ENCODE measurements at places on chromosomes 1 and 21.

DNA sequence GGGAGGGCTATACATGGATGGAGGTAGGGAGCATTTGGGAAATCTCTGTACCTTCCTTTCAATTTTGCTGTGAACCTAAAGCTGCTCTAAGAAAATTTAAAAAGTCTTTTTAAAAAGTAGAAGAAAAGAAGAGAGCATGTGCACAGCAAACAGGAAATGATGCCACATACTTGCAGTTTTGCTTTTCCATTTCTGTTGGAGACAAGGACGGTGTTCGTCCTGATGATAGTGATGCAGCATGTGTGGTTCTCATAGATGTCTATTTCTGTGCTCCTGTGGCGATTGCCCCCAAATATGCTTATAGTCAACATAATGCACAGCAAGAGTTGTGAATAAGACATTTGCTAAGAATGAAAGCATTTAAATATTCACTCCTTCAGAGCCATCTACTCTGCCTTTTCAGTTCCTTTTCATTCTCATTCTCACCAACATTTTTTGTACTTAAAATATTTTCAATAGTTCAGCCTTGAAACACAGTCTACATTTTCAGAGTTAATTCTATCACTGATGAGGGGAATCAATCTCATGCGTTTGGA lies 66.6 kb downstream of the LRRC8C start:
- no peak for DNase-seq

GRCh38 chr1:60894130-60894529 lies 188.2 kb upstream of the NFIA start:
- DNase-seq: no peak

GRCh38 chr1:164141797-164142196 lies 417.2 kb upstream of the PBX1 start:
- DNase-seq: no peak

DNA sequence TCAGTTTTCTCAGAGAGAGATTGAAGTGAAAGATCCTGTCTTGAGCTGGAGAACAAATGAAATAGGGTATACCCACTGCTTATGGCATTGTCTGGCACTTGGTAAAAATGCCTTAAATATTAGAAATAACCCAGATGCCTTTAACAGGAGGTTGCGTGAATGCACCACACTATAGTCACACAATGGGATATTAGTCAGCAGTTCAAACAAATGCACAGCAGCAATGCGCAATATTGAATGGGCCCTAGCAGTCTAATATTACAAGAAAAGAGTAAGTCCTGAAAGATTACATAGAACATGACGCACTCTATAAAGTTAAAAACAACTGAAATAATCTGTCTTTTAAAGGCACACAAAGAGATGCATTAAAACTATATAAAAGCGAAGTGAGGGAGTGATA lies 161.1 kb downstream of the EDEM3 start:
- no peak for DNase-seq

DNA sequence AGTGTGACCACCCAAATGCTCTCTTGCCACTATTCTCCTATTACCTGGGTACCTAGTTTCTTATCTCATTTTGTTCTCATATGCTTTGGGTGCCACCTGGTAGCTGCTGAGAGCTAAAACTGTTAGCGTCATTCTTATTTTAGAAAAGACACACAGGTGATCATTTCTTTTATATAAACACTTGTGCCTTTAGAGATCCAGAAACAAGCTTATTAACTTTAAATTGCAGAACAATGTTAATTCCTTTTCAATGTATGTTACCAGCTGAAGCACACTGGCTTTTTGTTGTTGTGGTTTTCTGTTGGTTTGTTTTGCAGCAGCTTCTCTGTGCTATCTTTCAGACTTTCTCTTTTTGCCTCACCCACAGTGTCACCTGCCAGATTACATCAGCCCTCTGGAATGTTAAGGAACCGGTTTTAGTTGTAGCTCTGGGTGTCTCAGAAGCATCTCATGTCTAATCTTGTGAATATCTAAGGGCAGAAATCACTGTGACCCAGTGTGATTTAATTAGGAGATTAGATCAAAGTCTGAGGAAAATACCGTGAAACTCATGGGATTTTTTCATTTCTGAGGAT lies 43.4 kb upstream of the SLC19A2 start:
- DNase-seq: no peak

DNA sequence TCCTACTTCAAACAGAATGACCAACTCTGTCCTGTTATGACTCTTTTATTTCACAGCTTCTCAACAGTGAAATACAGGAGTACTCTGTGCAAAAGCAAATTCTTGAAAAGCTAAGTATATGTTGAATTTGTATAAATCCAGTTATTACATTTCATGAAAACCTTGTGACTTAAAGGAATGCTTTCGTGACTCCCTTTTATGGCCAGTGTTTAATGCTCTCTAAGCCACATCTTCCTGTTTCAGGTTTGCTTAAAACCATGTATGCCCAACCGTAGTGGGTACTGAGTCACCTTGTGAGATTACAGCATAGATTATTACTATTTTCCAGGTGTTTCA lies 40.2 kb upstream of the KIF1B start:
- no peak for DNase-seq

DNA sequence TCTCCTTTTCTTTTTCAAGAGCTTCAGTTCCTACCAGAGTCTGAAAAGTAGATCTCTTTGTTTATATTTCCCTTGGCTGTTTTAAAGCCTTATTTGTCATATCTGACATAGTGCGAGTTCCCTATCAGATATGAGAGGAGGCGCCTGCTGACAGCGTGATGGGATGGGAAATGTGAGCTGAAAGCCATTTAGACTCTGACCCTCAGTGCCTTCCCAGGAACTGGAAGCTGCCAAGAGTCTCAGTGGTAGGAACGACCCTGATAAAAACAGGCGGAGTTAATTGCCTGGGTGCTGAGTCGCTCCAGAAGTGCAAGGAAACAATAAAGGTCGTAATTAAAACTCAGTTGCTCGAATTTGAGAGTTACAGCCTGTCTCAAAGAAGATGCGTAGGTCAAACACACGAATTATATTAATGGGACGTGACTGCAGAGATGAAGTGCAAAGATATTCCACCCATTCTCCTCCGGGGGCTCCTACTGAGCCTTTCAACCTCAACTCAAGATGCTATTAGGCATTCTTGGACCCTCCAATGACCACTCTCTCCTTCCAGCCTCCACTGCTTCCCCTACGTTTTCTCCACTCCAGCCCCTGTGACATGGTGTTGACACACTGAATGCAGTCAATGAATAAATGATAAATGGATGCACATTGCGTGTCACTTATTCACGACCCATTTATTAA lies 84.6 kb downstream of the KAZN start:
- DNase-seq: no peak

DNA sequence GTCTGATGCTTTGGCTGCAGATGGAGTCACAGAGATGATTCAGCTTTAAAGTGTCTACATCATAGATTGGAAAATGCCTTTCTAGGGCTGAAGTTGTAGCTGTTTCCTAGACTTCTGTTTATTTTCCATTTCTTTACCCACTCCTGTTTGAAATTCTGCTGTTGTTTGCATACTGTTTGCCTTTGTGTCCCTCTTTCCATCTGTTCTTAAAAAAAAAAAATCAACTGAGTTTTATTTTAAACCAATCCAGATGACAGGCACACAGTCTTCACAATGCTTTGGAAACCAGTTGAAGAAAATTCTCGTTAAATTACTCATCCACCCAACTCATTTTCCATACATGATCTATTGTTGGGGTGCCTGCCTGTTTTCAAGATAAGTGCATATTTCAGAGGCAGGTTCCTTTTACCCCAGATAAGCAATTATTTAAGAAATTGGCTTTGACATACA lies 245.9 kb downstream of the DISC1 start:
- no peak for DNase-seq

- no peak for DNase-seq
Measured at GRCh38 chr21:37790905-37791304, 125.4 kb downstream of the KCNJ6 start.

DNA sequence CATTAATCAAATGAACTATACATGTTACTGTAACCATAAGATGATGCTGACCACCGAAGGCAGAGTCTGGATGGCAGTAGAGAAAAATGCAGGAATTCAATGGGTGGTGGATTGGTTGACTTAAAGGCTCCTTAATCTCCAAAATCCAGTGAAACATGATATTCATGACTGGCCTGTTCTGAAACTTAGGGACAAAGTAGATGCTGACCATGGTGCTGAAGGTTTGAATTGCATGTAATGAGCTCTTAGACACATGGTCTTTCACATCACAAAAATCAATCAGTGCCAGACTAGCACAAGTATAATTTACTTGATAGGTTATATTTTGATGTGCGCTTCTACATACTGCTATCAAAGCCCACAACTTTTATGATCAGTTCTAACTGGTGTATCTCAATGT lies 30.9 kb upstream of the NTMT2 start:
- no peak for DNase-seq

GRCh38 chr1:15623435-15623834 lies 6.2 kb downstream of the DDI2 start:
- no peak for DNase-seq

DNA sequence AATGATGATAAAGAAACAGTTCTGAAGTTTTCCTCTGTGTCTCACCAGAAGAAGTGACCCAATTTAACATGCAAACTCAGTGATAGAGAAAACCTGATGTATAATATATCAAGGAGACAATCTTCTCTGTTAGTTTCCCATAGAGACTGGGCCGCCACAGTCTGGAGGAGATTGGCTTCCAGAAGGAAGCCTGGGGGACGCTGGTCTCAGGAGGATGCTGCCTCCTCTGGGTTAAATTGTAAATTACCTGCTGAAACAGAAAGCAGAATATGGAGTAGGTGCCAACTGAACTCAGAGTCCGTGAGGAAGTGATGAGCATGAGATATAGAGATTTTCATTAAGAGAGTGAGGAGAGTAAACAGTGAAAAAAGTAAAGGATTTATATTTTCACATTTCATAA lies 15.8 kb downstream of the OR14I1 start:
- DNase-seq: peak; percentile 34
